NCI-H1092 treated with DMSO at 0.1 percent for 48 hours (cell line): ENCODE measurements at places on chromosomes 12 and 14.

DNA sequence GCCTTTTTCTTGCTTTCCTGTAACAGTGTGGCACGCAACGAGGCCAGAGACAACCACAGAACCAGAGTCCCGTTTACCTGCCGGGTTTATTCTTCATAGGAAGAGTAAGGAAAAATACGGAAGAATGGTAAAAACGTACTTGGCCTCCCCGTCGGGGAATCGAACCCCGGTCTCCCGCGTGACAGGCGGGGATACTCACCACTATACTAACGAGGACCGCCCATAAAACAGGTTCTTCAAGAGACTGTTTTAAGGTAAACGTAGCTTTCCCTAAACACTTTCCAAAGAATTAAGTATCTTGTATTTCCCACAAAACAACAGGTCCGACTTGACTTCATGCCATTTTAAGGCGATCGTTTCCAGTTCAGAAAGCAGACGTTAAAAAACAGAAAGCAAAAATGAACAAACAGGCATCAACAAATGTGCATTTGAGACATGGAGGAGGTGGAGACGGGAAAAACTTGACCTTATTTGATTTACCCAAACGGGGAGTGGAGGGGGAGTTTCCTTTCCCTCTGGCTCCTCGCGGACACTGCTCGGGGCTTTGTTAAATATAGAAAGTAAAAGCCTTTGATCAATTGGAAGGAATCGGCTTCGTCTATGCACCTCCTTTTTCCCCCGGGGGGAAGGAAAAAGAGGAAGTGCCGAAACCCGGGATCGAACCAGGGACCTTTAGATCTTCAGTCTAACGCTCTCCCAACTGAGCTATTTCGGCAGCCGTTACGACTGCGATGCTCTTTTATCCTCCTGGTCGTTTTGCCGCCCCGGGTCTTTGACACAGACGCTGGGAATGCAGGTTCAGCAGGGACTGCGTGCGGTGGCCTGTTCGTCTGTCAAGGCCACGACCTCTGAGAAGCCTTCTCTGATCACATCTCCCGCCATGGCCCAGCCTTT is 13.0 kb upstream of the UBC start:
- no peak for DNase-seq

DNA sequence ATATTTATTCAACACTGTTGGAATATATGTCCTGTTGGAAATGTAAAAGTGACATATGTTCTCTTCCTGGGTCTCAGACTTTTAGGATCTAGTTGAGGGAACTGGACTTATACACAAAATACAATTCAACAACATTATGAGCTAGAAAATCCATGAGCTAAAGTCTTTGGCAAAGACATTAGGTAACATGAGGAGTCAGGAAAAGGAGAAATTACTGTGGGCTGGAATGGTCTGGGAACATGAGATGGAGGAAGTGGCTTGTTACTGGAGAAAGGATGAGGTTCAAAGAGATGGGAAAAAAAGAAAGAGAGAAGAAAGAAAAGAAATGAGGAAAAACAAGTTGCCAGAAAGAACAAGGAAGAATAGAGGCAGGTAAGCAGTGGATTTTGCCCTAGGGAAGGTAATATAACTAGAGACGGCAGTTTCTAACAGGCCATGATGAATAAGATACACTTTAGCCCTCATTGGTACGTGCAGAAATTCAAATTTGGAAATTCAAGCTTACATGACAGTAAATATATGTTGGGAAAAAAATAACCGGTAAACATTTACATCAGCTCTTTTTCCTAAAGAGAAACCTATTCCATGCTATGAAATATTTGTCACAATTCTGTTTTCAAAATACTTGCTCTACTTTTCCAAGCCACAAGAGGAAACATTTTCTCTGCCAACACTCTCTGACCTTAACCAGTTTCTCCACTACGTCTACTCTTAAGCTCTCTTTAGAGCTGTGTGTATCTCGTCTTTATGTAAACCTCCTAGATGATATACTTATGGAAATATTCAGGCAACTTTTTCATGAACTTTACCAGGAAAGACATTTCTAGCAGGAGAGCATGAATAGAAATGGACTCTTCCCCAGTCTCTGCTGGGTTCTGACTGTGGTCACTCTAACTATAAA is 268.8 kb upstream of the BTG1 start:
- no peak for DNase-seq

GRCh38 chr14:104750056-104750752 is 2.7 kb upstream of the SIVA1 start:
- no peak for DNase-seq

DNA sequence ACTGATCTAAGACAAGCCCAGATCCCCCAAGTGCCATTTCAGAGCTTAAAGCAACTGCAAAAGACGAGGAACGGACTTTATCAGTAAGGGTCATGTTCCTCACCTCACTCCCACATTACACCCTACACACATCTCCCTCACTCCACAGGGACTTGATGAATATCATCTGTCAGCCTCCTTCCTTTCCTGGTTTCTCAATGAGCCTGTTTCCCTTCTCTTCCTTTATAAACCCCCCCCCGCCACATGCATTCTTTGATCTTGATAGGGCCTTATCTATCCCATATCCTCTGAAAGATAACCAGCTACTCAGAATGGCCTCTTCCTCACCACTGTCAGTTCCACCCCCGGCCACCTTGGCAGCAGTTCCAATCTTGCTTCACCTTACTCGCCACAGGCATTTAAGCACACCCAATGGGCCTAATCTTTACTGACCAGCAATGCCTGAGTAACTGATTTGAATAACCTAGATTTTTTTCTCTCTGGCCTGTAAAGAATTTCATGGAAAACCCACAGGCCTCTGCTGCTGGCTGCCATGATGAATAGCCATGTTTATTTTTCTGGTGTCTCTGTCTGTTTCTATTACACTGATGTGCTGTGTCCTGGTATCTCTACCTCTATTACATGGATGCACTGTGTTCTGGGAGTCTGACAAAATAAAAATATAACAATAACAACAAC is 138.7 kb downstream of the PHLDA1 start:
- no peak for DNase-seq

DNA sequence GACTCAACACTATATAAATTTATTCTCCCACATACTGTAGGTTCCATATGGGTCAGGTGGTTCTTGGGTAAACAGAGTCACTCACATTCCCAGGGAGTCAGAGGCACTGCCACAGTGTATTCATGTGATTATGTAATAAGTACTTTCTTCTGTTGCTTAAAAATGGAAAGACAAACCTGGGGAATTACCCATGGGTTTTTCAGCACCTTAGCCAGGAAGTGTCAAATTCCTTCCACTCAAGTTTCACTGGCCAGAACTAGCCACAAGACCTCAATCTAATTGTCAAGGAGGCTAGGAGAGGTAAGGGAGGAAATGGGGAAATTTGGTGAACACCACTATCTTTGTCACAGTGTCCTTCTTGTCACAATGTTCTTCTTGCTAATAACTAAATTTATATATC is 333.2 kb upstream of the MDGA2 start:
- no peak for DNase-seq

GRCh38 chr12:92471551-92471950 is 231.2 kb upstream of the PLEKHG7 start:
- DNase-seq: no peak

DNA sequence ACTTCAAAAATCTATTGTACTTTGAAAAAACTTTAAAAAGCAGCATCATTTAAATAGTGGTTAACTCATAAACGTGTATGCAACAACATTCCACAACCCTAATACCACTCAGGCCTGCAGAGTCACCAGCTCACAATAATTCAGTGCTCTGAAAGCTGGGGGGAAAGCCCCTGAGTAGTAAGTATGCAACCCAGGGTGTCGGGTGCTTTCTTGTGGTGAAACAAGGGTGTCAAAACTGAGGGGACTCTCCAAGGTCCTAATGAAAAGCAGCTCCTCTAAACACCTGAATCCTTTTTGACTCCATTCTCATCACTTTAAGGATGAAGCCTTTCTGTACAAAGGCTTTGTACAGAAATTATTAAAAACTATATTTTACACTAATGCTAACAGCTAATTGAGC is 33.7 kb downstream of the FGFR1OP2 start:
- DNase-seq: no peak

GRCh38 chr14:91061056-91061887 is 831 bp upstream of the RPS6KA5 start:
- DNase-seq: peak; percentile 28

GRCh38 chr14:102344485-102344884 is 18.2 kb downstream of the CINP start:
- no peak for DNase-seq

- no peak for DNase-seq
Observed at GRCh38 chr12:49963976-49964815, 2.5 kb downstream of the AQP5 start.

GRCh38 chr12:3133405-3133783 is 56.2 kb downstream of the TSPAN9 start:
- DNase-seq: no peak

- DNase-seq: no peak
Observed at GRCh38 chr12:49568442-49569162, 660 bp upstream of the MCRS1 start.

GRCh38 chr12:19517583-19517982 is 78.3 kb downstream of the AEBP2 start:
- DNase-seq: no peak

- DNase-seq: no peak
Observed at GRCh38 chr14:22311636-22312035, 277.4 kb downstream of the DAD1 start.

- DNase-seq: no peak
Observed at GRCh38 chr12:101719566-101719965, 19.7 kb downstream of the SYCP3 start.
